ENCODE measurements at places on chromosomes 5 and 9.
A peak's percentile ranks its signal among the peaks of the same experiment; 100 is the strongest.

DNA sequence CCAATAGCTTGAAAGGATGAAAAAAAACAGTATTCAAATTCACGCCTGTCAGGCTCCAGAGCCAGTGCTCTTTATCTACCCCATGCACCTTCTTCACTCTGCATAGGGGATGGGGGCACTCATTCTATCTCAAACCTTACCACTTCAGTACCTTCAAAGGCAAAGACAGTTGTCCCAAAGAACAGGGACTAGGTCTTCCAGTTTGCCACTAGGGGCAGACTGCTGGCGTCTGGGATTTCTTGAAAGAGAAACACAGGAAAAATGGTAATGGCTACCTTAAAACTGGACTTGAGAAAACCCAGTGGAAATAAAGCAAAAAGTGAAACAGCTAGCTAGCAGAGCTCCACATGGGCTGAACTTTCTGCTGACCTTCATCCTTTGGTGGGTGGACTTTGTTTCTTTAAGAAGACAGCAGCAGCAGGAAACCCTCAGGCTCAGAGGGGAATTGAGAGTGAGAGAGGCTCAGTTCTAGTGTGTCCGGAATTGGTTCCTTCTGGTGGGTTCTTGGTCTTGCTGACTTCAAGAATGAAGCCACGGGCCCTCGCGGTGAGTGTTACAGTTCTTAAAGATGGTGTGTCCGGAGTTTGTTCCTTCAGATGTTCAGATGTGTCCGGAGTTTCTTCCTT lies 41.0 kb upstream of the SLC36A1 start:
- no peak for DNase-seq

DNA sequence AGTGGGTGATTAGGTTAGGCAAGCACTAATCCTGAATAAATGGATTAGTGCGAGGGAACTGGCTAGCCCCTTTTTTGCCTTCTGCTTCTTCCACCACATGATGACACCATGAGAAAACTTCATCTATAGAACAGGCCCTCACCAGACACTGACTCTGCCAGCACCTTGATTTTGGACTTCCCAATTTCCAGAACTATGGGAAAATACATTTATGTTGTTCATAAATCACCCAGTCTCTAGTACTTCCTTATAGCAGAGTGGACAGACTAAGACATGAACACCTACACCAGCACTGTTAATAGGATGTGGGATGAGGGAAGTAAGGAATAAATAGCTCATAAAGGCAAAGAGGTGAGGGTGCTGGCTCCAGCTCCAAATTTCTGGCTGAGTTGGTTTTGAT lies 1.4 kb downstream of the ZNF622 start:
- DNase-seq: no peak

- DNase-seq: no peak
Measured at GRCh38 chr9:27395484-27395921, 98.6 kb upstream of the EQTN start.

DNA sequence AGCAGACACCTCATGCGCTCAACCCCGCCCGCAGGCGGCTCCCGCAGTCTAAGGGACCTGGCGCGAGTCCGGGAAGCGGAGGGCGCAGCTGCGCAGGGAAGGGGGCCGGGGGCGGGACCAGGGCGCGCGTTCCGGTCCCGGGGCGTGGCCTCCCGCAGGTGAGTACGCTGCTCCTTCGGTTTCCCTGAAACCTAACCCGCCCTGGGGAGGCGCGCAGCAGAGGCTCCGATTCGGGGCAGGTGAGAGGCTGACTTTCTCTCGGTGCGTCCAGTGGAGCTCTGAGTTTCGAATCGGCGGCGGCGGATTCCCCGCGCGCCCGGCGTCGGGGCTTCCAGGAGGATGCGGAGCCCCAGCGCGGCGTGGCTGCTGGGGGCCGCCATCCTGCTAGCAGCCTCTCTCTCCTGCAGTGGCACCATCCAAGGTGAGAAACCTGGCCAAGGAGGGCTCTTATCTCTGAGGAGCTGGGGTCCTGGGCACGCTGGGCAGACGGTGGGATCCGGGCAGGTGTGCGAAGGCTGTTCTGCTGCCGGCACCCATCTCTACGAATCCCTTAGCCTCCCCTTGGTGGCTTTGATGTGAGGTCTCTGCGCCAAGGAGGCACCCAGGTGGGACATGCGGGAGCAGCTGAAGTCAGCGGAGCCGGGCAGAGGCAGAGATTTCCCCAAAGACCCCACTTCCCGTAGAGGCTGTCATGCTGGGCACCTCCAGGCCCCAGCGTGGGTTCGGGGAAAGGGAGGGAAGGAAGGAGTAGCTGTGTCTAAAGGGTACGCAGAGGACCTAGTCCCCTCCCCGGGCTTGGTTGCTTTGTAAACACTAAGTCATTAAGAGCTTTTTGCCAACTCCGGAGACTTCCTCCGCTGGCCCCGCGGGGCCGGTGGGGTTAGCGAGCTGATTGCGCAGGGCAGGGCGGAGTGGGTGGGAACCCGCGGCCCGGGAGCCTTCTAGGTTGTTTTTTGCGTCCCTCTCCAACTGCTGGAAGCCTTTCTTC lies at the start of gene F2RL1:
Gene F2RL1 (plus strand): TSS at position 187 of the 988 bp plus-strand sequence. CDS start 153 bp downstream, at position 340.
- DNase-seq: peak; percentile 70

DNA sequence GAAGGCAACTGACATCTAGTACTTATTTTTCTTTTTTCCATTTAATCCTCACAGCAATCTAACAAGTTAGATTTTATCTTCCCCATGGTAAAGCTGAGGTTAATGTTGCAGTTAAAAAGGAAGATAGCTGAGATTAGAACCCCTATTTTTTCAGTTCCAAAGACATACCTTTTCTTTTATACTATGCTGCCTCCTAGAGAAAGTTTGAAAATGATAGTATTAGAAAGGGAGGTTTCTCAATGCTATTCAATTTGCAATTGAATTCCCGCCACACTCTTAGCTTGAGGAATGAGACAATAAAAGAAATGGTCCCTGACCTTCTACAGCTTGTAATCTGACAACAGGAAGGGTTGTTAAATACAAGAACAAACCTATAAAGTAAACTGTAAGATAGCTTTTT lies 195.9 kb upstream of the TRIM32 start:
- no peak for DNase-seq

- DNase-seq: no peak
Measured at GRCh38 chr5:20536813-20537212, 548.8 kb upstream of the CDH18 start.

- no peak for DNase-seq
Measured at GRCh38 chr9:27537027-27537435, 7.4 kb upstream of the MOB3B start.

DNA sequence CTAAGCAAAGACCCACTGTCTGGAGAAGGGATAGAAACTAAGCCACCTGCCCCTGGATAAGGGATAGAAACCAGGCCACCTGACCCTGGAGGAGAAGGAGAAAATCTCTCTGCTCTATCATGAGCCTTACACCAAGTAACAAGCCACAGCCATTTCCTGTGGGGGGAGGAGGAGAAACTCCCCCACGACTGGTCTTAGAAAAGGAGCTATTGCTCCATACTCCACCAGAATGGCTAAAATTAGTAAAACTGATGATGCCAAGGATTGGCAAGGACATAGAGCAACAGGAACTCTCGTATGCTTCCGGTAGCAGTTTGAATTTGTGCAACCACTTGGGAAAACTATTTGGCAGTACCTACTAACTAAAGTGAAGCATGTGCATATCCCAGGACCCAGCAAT lies 70.8 kb downstream of the ACTL7B start:
- DNase-seq: no peak

DNA sequence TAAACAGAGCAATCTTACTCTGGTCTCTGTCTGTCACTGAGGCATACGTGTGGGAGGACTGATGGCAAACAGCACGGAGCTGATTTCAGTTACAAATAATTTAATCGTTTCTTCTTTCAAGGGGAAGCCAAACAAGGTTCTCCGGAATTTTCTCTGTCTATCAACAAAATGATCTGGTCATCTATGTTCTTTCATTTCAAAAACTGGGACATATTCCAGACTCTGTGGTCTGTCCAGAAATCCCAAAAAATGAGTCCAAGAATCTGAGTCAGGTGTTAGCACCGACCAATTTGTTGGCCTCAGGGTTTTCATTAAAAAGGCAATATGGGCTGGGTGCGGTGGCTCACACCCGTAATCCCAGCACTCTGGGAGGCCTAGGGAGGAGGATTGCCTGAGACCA lies 69.9 kb upstream of the ZNF608 start:
- DNase-seq: no peak

GRCh38 chr5:71830681-71831539 lies 111.8 kb downstream of the CARTPT start:
- no peak for DNase-seq

GRCh38 chr5:52041842-52042241 lies 658.6 kb downstream of the ISL1 start:
- no peak for DNase-seq

GRCh38 chr5:138875552-138875875 lies 379 bp upstream of the LRRTM2 start:
- no peak for DNase-seq

DNA sequence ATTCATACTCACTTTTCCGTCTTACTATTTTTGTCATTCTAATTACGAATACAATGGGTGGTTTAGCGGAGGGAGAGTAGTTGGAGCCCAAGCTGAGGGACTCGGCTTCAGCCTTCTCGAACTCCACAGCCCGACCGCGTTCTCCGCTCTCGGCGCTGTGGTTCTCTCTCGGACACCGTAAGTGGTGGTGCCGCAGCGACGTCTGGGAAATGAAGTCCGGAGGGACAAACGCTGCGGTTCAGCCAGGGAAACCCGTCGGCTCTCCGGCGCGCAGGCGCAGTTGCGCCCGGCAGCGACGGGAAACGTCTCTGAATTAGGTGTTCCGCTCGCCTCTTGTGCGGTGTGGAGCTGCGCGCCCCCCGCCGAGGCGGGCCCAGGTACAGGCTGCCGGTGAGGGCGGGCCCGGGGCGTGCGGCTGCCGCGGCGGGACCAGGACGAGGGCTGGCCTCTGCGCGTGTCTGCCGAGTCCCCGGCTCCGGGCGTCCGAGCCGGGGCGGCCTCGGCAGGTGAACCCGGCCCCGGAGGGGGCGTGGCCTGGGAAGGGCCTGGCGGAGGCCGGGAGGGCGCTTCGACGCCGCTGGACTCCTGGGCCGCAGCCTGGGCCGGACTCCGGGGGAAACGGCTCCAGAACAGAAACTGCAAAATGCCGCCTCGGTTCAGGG lies at the start of gene ZNF879:
Gene ZNF879 (plus strand): TSS at position 277 of the 662 bp plus-strand sequence. CDS start 1,201 bp downstream, outside the sequence.
- DNase-seq: peak; percentile 86

- no peak for DNase-seq
Measured at GRCh38 chr5:97250113-97250512, 67.1 kb upstream of the RIOK2 start.

GRCh38 chr9:135991771-135992170 lies 30.6 kb upstream of the UBAC1 start:
- DNase-seq: no peak

DNA sequence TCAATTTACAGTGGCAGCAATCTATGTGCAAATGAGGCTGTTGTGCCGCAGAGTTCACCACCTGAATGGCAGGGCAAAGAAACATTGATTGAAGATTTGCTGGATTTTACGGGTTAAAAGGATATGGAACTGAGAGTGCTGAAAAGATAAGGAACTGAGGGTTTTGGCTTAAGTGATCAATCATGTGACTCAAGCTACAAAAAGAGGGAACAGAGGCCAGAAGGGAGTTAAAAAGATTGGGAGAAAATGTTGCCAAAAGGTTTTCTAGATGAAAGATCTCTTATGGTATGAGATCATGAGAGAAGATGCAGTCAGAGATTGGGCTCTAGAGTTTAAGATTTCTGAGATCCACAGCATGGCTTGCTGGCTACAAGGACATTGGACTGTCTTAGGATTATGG lies 7.9 kb upstream of the RIMOC1 start:
- no peak for DNase-seq

DNA sequence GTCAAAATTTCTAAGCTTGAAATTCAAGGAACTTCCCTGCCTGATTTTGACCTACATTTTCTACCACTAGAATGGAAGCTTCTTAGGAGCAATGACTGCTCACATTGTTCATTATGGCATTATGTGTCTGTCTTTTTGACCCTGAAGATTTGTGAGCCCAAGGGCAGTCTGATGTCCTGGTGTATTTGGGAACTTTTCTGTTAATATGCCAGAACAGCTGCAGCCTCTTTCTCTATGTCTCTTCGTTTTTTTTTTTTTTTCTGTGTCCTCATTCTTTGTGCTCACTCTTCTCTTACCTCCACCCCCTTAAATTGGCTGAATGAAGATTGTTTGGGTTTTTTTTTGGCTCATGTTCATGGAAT lies 34.8 kb upstream of the TMC1 start:
- DNase-seq: no peak

DNA sequence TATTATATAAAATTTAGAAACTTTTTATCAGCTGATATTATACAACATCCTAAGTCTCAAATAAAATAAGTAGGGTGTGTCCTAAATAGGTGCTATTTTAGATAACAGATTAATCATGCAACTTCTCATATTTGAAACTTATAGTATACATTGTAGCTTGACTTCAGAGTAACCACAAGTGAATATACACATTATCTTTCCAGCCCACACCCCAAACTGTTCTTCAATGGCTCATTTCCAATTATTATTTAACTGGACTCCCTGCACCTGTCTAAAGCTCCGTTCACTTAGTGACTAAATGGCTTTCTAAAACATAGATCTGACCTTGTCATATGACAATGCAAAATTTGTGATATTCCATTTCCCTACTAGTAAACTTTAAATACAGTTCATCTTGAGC lies 490.9 kb upstream of the RGMB start:
- no peak for DNase-seq

DNA sequence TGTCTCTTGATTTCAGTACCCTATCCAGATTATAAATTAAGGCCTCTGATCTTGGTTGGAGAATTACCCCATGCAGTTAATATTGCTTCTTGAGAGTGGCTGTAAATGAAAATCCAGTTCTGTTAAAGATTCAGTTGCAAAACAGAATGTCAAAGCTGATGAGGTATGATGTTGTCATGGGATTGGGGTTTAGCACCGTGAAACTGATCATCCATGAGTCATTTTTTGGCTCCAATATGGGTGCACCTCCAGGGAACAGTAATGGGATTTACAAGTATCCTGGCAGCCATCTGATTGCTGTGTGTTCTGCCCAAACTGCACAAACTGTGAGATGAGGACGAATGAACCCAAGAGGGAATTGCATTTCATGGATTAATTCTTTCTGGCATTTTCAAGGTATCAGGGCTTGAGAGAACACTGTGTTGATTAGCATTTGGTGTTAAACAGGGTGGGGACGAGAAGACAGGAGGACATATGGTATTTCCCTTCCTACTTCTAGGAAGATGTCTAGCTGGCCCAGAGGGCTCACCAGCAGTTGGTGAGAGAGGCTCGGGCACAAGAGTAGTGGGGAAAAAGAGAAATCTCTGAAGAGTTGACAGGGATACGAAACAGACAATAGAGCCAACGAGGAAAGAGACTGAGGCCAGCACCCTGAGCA lies 214.7 kb downstream of the GAS1 start:
- DNase-seq: no peak

DNA sequence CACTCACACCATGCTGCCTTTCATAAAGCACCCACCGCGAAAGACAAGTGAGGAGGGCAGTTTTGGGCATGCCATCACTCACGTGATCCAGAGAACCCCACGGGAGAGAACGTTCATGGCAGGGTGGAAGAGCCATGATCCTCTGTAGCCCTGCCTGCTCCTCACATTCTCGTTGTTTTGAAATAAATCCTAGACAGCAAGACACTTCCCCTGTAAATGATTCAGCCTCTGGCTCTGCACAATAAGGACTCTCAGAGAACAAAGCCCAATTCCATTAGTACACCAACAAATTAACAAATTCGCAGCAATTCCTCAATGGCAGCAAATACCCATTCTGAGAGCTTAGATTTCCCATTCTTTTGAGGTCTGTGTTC lies 71.5 kb downstream of the WNK2 start:
- no peak for DNase-seq

All from naive thymus-derived CD8-positive, alpha-beta T cell (primary cell).